ENCODE measurements at places on chromosomes 2 and 18.

- no peak for DNase-seq
Measured at GRCh38 chr2:135993421-135993820, 8.0 kb upstream of the DARS1 start.

DNA sequence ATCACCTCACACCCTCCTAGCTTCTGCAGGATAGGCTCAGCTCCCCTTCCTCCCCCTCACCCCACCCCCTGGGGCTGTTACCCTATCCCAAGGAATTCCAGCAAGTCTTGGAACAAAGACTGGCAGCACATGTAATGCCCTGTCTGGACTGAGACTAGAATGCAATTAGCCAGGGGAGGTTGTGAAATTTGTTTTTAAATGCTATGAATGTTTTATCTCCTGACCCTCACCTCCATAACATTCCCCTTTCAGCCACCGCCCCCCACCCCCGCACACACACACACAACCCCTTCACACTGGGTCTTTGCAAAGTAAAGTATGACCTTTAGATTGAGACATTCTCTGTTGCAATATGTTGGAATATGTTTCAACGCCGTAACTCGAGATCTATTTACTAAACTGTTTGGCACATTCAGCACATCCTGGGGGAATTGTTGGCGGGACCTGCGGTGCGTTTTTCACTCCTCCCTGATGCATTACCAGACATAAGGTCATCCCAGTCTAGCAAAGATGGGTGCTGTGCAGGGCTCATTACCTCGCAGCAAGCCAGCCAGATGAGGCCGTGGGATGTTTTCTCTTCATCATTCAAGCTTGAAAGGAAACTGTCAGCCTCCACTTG, 290.7 kb upstream of the SLC14A2 start:
- no peak for DNase-seq

DNA sequence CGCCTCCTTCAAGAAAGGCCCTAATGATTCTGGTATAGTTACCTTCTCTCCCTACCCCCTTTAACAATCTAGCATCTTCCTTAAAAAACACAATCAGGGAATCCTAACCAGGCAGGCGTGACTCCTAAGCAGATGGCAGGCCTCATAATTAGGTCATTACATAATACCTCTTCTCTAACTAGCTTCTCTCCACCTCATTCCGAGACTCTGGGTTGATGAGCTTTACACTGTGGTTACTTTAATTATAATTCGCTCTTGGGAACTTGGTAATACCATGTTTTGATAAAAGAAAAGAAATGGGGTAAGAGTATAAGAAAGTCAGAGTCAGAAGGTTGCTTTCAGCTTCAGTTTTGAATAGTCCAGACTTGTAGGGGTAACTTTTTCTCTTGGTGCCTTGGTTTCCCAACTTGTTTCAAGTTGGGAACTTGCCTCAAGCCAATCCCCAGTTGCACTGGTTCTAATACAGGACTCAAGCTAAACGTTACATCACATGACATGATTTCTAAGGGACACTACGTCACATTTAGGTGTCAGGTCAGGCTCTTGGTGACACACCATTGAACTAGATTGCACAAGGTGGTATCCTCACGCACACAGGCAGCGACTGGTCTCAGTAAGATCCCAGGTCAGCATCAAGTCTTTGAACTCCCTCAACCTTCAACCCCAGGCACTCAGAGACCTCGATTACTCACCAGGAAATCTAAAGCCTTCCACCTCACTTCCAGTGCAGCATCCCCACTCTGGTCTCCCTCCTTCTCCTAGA, 59.2 kb downstream of the AAK1 start:
- DNase-seq, result peak; percentile 92

- DNase-seq, result no peak
Measured at GRCh38 chr2:74688881-74689280, 34.8 kb downstream of the SEMA4F start.

GRCh38 chr2:60354713-60355112, 198.7 kb downstream of the BCL11A start:
- no peak for DNase-seq

DNA sequence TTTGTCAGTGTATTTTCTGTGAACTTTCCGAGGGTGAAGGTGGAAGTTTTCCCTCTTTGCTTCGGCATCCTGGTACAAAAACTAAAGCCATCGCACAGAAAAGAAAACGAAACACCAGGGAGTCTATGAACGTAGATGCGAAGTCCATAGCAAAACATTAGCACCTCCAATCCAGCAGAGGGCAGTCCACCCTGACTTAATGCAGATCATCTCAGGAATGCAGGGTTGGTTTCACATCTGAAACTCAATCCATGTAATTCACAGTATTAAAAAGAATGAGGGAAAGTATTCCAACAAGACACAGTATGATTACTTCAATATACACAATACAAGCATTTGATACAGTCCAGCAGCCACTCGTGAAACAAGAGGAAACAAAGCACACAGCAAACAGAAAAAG, 70.8 kb downstream of the RTP5 start:
- no peak for DNase-seq

DNA sequence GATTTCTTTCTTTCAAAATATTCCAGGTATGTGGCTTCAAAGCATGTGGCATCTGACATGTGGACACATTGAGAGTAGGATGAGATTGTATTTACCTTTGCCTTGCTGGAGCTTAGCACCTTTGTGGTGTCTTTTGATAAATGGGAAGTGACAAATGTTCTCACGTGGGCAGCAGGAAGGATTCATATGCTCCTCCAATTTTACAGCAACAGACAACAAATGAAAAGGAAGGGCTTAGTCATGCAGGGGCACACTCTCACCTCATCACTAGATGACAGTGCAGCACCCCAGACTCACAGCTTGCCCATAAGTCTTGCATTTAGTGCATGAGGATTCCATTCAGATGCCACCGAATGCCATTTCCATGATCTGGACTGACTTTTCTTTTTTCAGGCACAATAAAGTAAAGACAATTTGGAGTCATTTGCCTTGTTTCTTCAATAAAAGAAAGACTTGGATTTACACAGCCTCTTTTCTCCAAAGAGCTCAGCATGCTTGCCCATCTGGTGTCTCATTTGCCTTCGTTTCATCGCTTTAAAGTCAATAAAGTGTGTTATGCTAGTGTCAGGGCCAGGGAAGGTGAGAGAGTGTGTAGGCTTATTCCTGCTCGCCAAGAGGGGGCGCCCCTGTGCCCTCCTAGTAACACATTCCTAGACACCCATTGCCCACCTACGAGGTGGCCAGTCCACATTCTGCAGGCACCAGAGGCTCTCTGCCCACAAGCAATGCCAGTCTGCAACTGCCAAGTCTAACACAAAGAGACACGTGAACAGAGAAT, 39.6 kb upstream of the DAPL1 start:
- no peak for DNase-seq

GRCh38 chr2:85257359-85257969, 70.3 kb downstream of the TGOLN2 start:
- no peak for DNase-seq

GRCh38 chr2:9336576-9337314, 86.6 kb downstream of the ITGB1BP1 start:
- DNase-seq, result no peak

DNA sequence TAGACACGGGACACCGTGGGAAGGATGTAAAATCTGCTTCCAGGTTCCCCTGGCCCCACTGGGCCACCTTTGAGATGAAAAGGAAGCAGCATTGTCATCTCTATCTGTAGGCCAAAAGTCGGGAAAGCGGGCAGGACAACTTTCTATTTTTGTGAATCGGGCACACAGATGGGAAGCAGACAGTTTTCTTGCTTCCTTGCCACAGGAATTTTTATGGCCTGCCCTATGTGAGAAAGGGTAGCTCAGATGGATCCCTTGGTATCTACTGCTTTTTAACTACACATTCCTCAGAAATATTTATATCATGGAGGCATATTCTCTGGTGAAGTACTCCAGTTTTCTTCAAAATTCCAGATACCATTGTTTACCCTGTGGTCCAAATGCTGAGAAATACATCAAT, 735.5 kb downstream of the CBLN2 start:
- no peak for DNase-seq

- DNase-seq, result no peak
Measured at GRCh38 chr2:166357068-166357949, 18.4 kb downstream of the SCN9A start.

- DNase-seq, result no peak
Measured at GRCh38 chr2:104897515-104898184, 43.7 kb downstream of the POU3F3 start.

DNA sequence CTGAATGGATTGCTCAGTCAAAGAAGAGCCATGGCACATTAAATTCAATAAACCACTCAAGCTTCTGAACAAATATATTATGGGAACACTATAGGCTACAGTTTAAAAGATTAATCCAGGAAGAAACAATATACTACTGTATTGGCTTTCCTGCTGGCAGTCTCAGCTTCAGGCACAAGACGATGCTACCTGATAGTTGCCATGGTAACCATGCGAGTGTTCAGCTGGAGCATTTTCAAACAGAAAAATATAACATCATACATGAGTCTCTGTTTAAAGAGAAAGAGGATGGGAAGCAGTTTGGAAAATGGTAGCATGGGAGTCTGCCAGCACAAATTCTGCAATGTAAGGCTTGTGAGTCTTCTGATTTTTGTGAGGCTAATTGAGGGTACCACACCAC, 65.9 kb upstream of the CPO start:
- DNase-seq, result no peak

GRCh38 chr2:233982421-233983121, 65.4 kb downstream of the TRPM8 start:
- no peak for DNase-seq

GRCh38 chr2:233801357-233802131, 23.4 kb downstream of the MROH2A start:
- no peak for DNase-seq

GRCh38 chr2:2286592-2286991, 44.5 kb downstream of the MYT1L start:
- no peak for DNase-seq

DNA sequence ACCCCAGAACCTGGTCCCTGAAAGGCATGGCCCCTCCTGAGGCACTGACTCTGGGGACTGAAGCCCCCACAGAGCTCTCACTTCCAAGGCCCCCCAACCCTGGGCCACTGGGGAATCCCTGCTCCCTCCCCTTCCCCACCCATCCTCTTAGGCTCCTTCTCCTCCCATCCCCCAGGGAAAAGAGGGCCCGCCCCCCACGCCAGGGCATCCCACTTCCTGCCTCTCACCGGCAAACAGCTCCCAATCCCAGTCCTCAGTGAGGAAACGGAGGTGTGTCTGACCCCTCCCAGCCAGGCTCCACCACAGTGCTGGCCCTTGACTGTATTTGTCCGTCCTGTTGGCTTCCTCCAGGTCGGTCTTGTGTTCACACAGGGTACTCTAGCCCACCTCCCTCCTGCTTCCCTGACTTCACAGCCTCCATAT, 35.0 kb upstream of the PTMA start:
- no peak for DNase-seq

DNA sequence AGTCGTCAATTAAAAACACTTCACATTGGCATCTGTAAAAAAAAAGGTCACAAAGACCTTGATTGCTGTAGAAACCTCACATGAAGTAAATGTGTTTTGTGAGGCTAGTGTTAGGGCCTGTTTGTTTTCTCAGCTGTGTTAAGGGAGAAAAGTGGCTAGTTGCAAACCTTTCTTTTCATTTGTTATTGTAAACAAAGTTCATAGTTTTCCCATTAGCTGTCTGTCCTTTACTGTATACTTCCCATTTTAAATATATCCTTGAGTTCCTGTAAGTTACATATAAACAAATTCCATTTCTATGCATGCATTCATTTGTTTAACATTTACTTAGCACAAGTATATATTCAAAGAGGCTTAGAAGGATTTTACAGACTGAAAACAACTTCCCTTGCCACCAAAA, 1250.2 kb downstream of the LRP1B start:
- no peak for DNase-seq

GRCh38 chr2:3287896-3288295, 89.7 kb downstream of the EIPR1 start:
- DNase-seq, result no peak

DNA sequence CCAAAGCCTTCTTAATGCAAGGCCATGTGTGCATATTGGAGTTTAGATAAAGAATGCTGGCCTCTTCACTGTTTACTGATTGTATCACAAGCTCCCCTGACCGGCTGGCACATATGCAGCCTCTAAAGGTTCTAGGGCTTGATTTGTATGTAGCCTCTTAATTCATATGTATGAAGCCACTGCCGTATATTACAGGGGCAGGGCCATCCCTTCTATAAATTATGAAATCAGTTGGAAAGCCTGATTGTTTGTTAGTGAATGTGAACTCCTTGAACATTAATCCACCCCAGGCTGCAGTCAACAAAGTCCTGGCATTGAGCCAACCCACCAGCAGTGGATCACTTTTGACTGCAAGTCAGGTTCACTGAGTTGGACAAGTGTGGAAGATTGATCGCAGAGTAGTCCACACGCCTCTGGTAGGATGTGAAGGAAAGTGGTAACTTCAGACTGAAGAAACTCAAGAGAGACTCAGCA, 61.6 kb upstream of the PARD3B start:
- no peak for DNase-seq

DNA sequence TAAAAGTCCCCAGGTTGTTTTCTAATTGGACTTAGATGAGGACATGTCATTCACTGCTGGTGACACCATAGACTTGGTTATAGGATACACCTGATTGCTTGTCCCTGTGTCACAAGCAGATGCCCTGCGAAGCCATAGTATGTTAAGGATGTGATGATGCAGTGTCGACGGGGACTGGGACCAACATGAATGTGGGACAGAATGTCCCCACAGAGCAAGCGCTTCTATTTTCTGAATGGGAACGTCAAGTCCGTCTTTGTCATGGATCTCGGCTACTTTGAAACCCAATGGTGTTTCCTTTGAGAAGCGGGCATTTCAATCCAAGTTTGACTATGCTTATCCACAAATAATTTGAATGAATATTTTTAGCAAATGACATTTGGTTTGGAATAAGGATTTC, 2.1 kb downstream of the GCG start:
- DNase-seq, result no peak

DNA sequence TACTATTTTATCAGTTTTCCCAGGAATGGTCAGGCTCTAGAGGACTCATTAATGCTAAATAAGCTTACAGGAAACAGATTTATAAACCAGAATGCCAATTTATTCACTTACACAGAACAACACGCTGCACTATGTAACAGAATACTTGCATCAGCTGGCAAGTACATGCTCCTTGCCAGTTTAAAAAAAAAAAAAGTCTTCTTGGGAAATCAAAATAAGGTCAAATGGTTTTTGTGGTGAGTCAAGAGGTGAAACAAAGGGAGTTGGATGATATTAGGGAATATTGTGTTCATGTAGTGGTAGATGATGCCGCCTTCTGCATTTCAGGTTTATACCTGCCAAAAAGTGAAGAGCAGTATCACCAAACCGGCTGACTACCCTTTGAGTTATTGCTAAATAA, 1322.1 kb upstream of the ZEB2 start:
- no peak for DNase-seq

All from CD14-positive monocyte (primary cell).